Bronchial epithelial cell (primary cell): ENCODE measurements at places on chromosomes 1 and 21. TPM values are rescaled to one million over a fixed set of nuclear protein-coding genes. Genes with fewer than 3 reads are reported as not detected.

CNIH4 gene
- total RNA-seq, result 70.3 and 146 TPM in 2 replicates

AMY2A gene
- total RNA-seq, result not detected in 2 replicates

LCE1B gene
- not detected in 2 replicates for total RNA-seq

GPR153 gene
- 16.5 and 44.2 TPM in 2 replicates for total RNA-seq

THEM5 gene
- not detected in 2 replicates for total RNA-seq

CALML6 gene
- total RNA-seq, result under 0.01 and 0.77 TPM in 2 replicates

PLCH2 gene
- 64.2 and 93.2 TPM in 2 replicates for total RNA-seq

CNIH3 gene
- total RNA-seq, result 0.53 and 0.64 TPM in 2 replicates

HRNR gene
- total RNA-seq, result under 0.01 and 0.26 TPM in 2 replicates

LCE3E gene
- total RNA-seq, result not detected in 2 replicates

NMNAT2 gene
- under 0.01 and 0.26 TPM in 2 replicates for total RNA-seq

LAPTM5 gene
- under 0.01 TPM in 2 replicates for total RNA-seq

HAPLN2 gene
- under 0.01 TPM in 1 of 2 replicates, not detected in the other for total RNA-seq

CFHR5 gene
- total RNA-seq, result not detected in 2 replicates

DISC1 gene
- 0.64 and 0.79 TPM in 2 replicates for total RNA-seq

KIRREL1 gene
- 20.2 and 24.2 TPM in 2 replicates for total RNA-seq
